ENCODE measurements at places on chromosomes 2 and 18.

DNA sequence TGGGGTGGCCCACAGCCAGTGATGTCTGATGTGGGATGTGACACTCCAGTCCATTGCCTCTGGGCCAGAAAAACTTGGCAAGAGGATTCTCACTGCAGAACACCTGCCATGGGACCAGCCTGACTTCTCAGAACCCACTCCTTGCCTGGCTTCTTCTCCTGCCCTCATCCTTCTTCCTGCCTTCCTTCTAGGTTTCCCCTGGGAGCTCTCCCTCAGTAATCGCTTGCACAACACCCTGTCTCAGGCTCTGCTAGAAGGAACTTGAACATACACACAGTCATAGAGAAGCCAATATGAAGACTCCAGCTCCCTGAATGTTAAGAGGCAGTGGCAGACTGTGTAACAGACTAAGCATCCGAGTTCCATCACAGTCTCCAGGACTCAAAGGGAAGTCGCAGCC is 4.3 kb upstream of the COL6A3 start:
- no peak for DNase-seq

DNA sequence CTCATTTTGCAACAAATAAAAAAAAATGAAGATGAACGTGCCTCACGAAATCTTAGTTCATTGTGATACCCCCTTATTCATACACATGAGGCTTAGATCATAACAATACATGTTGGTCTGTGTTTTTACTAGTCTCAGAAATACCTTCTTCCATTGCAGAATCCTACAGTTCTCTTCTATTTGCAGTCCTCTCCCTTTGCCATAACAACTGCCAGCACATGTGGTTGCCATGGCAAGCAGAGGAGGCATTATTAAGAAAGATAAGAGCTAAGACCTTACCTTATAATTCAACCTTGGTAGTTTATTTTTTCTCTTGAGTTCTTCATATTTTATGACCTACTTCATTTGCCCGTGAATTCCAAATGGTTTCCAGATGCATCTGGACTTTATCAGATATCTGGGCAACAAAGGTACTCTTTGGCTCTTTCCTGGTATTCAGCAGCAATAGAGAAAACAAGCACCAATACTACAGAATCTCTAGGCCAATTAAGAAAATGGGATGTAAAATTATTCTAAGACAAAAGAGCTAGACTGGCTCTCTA is 524.0 kb downstream of the CMPK2 start:
- DNase-seq, result no peak

DNA sequence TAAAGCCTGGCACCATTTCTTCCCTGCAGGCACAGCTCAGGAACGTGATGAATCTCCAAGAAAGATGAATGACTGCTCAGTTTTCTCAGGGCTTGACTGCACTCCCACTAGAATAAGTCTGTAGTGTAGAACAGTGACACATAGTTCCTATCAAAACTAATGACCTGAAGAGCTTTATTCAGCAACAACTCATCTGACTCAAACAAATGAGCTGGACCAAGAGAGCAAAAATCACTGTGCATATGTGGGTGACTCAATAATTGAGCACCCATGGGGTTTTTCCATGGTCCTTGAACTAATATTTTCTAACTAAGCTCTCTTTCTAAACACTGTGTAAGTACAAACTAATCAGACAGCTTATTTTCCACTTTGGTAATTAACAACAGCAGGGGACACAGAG is 61.1 kb upstream of the XDH start:
- no peak for DNase-seq

GRCh38 chr2:128433911-128434550 is 115.4 kb upstream of the HS6ST1 start:
- DNase-seq, result no peak

- no peak for DNase-seq
Measured at GRCh38 chr2:229330952-229331351, 59.9 kb upstream of the PID1 start.

GRCh38 chr2:221129657-221130056 is 442.4 kb downstream of the EPHA4 start:
- DNase-seq, result no peak

- DNase-seq, result no peak
Measured at GRCh38 chr18:76058146-76058545, 436.9 kb downstream of the ZNF516 start.

- DNase-seq, result no peak
Measured at GRCh38 chr18:21496277-21496835, 104.1 kb downstream of the ESCO1 start.

DNA sequence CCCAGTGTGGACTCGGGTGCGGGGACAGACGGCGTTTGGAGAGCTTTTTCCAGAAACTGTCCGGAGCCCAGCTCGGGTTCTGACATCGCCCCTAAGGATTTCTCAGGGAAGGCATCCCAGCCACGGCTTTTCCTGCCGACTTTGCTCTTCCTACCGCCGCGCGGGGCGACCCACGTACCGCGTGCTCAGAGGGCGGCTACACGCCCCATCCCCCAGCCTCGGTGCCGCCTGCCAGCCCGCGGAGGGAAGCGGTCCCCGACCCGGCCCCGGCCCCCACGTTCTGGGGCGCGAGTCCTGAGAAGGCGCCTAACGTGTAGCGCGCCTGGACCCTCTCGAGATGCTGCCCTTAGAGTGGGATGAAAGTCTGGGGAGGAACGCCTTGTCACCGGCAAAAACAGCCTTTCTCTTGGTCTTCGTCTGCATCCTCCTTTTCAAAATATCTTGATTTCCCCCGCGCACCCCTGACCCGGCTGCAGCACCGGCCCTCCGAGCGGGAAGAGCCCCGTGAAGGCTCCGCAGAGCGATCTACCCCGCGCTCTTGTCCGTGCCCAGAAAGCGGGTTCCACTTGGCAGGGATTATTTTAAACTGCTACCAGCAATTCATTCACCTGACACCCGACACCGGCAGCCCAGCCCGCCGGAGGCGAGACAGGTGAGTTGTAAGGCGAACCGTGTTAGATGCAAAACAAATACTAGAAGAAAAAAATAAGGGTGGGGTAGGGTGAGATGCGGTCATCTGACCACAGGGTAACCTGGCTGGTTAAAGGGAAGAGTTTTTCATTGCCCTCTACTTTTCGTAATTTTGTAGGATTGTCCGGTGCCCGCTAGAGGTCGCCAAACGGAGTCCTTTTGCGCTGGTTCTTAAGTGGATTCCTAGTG is 812 bp upstream of the KCNG3 start:
- DNase-seq, result peak; percentile 71

DNA sequence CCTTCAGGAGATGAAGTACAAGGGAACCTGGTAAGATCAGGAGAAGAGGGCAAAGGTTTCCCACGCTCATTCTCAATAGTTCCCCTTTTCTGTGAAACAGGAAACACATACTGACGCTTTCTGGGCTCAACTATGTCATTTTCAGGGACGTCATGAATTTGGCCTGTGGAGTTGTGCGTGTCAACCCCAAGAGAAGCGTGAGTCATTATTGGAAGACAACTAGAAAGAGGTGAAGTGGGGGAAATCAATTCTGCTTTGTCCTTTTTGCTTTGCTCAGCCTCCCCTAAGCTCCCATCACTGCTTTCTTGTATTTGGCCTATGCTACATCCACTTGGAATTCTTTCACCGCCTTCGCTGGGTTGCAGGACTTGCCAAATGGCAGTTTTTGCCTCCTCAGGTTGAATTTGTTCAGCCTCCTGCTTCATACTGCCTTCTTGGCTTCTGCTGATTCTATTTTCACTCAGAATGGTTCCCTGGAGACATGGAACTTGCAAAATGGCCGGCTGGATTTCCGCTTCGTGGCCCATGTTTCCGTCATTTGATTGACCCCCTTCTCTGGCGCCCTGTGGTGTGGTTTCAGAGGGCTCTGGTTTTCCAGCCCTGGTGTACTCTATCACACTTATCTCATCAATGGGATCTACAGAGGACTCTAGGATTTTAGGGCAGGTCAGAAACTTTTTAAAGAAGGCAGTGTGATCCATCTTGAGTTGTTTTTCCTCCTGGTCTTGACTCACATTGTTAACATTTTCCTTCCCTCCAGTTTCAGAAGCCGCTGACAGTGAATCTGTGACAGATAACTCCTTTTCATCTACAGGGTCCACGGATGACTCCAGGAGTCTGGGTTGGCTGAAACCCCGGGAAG is 93.3 kb downstream of the ALPK2 start:
- no peak for DNase-seq

GRCh38 chr2:168336786-168337388 is 89.5 kb upstream of the STK39 start:
- DNase-seq, result peak; percentile 76

GRCh38 chr2:150570712-150571111 is 83.2 kb upstream of the RND3 start:
- no peak for DNase-seq

- DNase-seq, result no peak
Measured at GRCh38 chr18:42229211-42230210, 274.5 kb downstream of the PIK3C3 start.

- no peak for DNase-seq
Measured at GRCh38 chr18:35106013-35106844, 65.0 kb downstream of the MAPRE2 start.

DNA sequence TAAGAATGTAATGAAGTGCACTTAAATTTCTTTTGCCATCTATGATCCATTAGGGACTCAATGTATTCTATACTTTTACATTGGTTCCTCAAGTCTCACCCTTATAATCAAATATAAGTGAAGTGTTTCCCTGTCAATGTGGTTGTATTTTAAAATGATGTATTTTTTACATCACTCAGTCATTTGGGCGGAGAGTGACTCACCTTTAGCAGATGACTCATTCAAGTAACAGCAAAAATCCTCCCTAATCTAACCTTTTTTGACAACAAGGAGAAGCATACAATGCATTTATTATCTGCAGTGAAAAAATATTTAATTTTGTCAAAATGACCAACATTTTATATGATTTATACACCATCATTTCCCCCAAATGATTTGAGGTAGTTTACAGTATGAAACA is 94.4 kb downstream of the FANCL start:
- DNase-seq, result no peak

- DNase-seq, result no peak
Measured at GRCh38 chr18:70234667-70235459, 29.4 kb upstream of the RTTN start.

GRCh38 chr2:130834931-130835765 is 1.6 kb upstream of the ARHGEF4 start:
- DNase-seq, result no peak

GRCh38 chr2:218813771-218814460 is 17.7 kb downstream of the PRKAG3 start:
- peak; percentile 75 for DNase-seq

GRCh38 chr2:118774458-118775133 is 72.9 kb downstream of the EN1 start:
- peak; percentile 45 for DNase-seq

DNA sequence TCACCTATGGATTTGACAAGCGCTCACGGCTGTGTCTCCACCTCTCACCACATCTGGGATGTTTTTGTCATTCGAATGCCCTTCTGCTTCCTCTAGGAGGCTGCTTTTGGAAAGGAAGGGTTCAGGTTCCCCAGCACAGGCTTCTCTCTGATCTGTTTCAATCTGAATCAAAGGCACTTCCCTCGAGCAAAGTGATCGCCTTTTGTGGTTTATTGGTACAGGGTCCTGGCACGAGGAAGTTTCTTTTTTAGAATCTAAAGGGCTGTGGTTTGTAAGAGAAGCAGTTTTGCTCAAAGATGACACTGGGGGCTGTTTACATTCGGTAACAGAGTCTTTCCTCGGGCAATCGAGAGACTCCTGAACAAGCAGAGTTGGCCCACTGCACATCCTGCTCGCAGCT is 145.0 kb downstream of the DAW1 start:
- no peak for DNase-seq

GRCh38 chr2:233112776-233113452 is 52.8 kb downstream of the INPP5D start:
- no peak for DNase-seq

DNA sequence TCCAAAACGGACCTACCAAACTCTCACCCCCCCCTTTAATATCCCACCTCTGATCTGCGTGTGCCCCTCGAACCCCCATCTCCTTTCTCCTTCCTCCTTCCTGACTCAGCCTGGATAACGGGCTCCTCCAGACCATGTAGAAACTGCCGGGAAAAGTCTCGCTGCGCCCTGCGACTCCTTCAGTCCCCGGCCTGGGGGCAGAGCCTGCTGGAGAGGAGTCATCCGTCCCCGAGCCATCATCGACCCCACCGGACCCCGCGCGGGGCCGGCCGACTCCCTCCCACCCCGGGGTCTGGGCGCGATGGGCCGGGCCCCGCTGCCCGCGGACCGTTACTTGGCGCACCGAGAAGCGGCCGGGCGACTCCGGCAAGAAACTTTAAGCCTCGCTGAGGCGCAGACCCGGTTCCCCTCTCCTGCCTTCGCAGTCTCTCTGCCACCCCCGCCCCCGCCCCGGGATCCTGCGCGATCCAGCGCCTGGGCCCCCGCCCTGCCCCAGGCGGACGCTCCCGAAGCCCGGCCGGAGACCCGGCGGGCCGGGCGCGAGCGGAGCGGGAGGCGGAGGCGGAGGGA is 3.4 kb downstream of the ZEB2 start:
- DNase-seq, result no peak

- DNase-seq, result no peak
Measured at GRCh38 chr18:72738136-72738535, 129.7 kb downstream of the NETO1 start.

DNA sequence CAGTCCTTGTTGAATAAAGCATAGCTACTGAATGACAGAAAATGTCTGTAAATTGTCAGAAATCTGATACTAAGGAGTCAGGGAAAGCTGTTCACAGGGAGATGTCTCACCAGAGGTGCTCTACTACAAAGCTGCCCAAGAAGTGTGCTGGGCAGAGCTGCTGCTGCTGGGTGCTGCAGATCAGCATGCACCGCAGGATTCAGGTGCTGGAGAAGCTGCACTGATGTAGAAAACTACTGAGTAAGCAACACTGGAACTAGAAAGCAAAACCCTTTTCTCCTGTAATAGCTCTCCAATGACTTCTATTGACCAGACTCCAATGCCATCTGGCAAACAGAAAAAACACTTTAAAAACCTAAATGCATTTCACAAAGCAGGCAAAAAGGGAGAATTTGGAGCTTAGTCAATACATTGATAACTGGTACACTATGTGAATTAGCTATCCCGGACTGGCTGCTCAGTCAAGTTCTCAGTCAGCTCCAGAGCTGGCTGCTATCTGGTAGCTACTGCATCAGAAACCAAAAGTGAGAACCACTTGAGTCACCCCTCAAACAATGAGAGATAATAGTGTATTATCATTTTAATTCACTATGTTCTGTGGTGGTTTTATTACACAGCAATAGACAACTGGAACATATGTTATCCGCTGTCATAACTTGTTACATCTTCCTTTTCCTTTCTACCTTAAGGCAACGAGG is 493.1 kb downstream of the CPS1 start:
- no peak for DNase-seq

Measured in left colon (tissue), 2 donors.